Lower leg skin (tissue), 4 donors: ENCODE measurements at places on chromosomes 5 and 9.

GRCh38 chr5:14684757-14685156 lies 20.2 kb downstream of the OTULIN start:
- no peak for DNase-seq

DNA sequence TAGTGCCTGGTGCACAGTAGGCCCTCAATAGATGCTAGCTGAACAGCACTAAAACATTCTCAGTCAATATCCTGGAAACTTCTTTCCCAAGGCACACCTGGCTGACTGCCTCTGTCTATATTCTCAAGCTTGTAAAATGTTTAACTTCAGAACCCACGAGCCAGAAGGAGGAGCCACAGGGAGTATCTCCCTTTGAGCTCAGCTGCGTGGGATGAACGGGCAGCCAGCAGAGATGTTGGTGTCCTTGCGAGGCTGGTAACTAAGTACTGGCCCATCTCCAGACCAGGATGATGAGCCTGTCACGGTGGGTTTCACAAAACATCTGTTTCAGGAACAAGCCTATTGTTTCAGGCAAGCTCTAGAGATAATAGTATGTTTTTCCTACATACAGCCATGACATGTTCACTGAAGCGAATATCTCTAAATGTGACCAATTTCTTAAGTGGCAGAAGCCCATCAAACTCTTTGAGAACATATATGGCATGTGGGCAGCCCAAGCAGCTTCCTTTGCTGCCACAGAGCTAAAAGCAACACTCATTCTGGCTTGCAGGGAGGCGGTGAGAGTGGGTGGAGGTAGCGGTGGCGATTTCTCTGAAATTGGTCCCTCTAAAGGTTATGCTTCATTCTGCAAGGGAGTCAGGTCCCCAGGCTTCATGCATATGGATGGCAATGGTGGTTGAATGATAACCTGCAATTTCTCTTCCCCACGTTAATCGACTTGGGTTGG lies 206.2 kb downstream of the TTLL11 start:
- DNase-seq = peak; percentile 39

DNA sequence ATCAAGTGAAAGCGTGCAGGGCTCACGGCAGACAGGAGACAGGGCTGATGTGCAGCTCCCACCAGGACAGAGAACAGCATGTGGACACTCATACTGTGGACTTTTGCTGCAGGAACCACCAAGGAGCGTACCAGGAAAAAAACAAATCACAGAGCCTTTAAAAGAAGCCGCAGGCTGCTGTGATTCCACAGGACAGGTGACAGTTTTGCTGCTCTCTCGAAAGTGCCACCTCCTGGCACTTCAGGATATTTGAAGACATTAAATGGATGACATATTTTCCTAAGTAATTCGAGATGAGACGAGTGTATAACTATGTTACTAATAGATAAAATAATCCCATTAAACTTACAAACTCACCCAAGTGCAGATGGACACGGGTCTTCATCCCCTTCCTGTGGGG lies 29.3 kb downstream of the ZDHHC11 start:
- DNase-seq = no peak

DNA sequence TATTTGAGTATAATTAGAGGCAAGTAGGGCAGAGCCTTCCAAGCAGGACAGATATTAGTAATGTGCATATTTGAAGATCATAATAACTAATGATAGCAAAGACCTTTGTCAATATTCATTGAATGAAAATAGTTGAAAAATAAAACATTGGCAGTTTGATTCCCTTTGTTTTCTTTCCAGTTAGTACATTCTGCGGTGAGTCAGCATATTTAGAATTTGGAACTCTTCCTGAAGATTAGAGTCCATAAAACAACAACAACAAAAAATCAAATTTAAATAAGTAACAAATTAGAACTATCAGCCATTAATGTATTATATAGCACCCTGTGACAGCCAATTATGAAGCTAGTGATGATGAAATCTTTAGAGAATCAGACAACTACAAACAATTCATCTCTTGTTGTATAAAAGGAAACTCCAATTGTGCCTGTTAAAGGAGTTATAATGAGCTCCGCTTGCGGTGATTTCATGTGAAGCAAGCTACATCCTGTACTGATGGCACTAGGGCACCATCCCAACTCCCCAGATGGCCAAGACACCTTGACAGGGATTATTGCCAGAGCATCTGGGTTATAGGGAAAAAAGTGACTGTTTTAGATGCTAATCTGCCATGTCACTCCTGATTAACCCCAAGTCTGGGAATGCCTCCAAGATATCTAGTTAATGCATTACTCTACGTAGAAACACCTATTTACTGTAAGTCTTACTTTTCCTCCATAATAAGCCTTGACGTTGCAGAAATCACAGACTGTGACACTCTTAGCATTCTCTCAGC lies 6.8 kb downstream of the IFNA8 start:
- no peak for DNase-seq

DNA sequence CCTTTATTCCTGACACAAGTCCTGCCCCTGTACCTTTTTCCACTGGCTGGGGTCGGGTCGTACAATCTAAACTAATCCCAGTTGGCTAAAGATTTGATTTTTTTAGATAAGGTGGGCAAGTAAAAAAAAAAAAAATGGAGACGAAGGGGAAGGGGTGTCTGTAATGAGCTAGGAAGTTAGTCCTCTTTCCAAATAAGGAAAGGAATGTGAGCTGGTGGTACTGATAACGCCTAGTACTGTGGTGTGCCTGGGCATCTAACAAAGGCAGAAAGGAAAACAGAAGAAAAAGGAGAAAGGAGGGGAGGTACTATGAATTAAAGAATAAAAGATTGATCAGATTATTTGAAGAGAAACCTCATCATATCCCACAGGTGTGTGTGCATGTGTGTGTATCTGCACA lies 21.3 kb downstream of the PRDM9 start:
- no peak for DNase-seq

GRCh38 chr9:7656636-7657035 lies 142.9 kb downstream of the DMAC1 start:
- DNase-seq = no peak

- no peak for DNase-seq
Measured at GRCh38 chr9:76996700-76997099, 22.8 kb upstream of the FOXB2 start.

- no peak for DNase-seq
Measured at GRCh38 chr5:10233505-10233904, 16.2 kb downstream of the ATPSCKMT start.

- no peak for DNase-seq
Measured at GRCh38 chr9:116394894-116395698, 241.5 kb downstream of the PAPPA start.

DNA sequence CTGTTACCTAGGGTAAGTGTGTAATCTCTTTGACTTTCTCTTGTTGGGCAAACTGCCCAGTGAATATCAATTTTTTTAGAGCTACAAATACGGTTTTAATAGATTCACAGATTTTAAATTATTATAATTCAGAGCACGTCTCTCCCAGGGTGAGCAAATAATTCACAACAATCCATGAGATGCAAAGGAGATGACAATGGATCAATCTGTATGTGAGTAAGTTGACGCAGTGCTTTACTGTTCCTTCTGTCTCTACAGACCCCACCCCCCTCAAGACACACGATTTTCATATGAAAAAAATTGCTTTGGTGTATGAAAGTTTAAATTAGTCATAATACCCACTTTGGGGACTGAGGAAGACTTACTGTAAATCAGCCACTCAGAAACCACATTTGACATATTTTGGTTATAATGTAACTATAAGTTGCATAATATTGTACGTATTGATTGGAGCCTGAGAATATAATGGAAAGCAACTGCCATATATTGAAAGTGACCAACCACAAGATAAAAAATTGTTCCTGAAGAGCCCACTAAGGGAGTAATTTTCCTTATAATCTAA lies 201.7 kb downstream of the BNC2 start:
- no peak for DNase-seq

DNA sequence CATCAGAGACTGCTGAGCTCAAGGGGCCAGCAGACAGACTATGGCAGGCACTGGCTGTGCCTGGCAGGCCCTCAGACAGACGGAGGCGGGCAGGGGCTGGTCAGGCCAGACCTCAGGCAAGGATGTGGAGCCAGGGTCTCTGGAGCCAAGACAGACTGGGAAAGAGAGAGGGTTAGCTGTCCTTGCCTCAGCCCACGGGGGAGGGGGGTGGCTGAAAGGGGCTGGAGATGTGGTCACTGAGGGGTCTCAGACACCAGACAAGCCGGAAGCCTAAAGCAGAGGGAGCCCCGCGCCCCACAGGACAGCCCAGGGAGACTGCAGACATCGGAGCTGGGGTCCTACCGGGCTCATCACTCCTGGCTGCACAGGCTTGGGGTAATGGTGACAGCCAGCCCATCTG lies 141.2 kb upstream of the FOXD4L5 start:
- DNase-seq = no peak

DNA sequence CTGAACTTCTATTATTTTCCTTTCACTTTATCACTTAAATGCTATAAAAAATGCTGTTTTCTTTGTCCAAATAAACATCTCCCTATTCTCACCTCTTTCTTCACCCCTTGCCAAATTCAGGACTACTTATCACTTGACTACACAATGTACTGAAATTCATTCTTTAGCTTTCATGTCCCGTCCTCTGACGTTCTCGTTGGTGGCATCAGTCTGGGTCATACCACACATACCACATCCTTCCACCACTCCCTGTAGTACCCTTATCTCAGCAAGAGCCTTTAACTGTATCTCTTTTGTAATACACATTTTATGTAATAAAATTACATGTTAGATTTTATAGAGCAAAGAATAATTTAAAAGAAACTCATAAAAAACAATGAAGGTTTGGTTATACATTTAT lies 231.1 kb upstream of the PAPPA start:
- no peak for DNase-seq

GRCh38 chr5:105878402-105878801 lies 1792.3 kb downstream of the EFNA5 start:
- no peak for DNase-seq

GRCh38 chr5:128674837-128675446 lies 136.9 kb upstream of the FBN2 start:
- no peak for DNase-seq

DNA sequence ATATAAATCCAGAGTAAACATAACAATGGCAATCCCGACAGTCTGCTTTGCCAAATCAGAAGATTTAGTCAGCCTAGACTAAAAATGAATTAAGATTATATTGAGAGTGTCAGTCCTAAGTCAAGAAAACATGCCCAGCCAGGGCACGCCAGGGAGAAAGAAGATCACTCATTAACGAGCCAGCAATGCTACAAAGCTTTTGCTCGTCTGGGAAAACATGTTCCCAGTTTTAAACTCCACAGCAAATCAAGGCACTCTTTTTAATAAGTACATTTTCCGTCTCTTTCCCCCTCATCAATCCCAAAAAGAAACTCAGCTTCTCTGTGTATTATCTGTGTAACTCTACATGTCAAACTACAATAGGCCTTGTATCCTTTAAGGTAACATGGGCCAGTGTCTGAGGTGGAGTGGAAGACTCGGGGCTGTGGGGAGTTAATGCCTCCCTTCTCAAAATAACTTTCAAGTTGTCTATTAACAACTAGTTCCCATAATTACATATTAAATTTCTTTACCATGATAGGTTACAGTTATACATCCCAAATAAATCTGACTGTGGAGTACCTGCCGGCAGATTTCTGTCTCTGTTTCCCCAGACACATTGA lies 40.9 kb downstream of the NFIB start:
- DNase-seq = no peak

- DNase-seq = no peak
Measured at GRCh38 chr5:119290161-119290569, 65.7 kb upstream of the TNFAIP8 start.

DNA sequence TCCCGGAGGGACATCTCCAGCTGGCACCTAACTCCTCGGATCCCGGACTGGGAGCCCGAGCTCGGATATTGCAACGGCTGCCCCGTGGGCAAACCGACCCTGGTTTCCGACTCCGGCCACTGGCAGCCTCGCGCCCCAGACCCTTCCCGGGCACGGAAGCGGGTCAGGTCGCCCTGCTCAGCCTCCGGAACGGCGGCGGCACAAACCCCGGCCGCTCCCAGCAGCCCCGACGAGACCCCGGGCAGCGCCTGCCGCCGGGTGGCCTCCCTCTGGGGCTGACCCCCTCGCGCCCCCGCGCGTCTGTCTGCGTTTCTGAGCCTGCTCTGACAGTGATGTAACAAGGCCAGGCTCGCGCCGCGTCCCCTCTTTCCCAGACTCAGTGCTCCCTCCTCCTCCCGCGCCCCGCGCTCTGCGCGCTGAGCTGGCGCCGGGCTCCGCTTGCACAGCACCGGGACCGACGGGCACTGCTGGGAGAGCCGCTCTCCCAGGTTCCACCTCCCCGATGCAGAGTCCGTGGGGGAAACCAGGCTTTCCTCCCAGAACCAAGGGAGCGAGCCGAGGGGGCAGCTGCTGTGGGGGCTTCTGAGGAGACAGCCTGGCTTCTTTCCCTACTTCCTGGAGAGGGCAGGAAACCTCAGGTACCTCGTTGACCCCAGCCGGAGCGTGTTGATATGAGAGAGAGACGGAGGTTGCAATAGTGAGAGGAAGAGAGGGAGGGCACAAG lies at the start of gene TMEM215:
TSS of gene TMEM215 (plus strand) at position 373 of the 724 bp plus-strand sequence. CDS start 644 bp downstream, outside the sequence.
- no peak for DNase-seq

DNA sequence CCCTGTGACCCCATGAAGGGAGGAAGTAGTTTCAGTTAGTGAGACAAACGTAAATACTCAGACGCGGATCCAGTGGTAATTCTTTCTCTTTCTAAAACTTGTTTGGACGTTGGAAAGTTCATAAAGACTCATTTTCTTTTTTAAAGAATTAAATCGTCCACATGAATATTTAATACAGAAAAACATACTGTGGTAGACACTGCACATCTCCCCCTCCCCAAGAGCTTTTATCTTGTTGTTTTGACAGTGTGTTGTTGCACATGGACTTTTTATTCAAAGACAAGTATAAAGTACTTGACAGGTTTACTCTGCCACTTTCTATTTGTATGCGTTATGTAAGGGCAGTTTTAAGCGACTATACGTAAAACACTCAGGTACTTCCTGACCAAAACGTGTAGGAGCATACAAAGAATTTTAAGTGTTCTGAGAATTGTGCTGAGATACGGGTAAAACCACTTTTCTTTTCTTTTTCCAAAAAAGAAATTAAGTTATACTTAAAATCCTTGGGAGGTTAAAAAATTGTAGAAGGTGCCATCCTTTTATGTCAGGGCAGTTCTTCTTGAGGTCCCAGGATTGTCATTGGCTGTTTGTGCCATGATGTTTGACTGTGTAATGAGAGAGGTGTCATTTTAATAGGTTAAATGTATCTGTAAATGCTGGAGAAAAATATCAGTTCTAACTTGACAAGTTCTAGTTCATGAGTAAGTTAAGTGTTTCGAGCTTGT lies 1.3 kb downstream of the NIPBL start:
- no peak for DNase-seq
